ENCODE measurements at places on chromosomes 3 and 15.

- DNase-seq, result peak; percentile 46
Measured at GRCh38 chr3:30658328-30659052, 52.1 kb downstream of the TGFBR2 start.

DNA sequence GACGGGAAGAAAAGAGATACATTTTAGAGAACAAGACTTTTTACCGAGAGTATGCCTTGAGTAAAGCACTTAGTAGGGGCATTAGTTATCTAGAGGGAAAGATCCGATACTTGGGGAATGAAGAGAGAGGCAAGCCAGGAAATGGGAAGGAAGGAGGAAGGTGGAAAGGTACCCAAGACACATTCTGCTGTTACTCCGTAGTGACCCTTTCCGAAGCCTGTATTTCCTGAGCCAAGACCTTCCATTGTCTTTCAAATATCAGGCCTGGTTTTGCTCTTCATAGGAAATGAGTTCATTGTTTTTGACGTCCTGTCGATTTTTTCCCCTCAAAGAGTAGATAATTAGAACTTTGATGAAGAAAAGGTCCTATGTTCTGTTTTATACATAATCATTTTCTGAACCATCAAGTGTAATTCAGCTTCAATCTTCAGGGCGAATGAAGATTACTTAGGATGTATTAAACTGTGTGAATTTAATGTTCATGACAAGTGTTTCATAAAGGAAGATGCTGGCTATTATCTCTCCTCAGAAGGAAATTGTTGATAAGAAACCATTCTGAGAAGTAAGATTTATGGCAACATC, 95.7 kb downstream of the PPM1L start:
- no peak for DNase-seq

DNA sequence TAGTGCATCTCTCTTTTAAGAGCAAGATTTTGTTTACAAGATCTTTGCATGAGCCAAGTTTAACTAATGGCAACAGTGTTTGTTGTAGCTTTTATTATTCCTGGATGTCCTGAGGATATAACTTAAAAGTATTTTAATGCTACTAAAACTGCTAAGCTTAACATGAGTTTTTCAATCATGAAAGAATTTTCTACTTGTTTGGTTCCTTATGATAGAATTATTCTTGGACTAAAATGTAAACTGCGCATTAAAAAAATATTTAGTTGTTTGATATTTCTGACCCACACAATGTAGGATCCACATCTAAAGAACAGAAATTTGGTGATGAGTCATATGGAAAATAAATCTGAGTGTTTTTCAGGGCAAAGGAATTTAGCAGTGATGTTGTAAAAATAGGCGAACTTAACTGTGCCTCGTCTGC, 70.8 kb downstream of the RAP2B start:
- no peak for DNase-seq

DNA sequence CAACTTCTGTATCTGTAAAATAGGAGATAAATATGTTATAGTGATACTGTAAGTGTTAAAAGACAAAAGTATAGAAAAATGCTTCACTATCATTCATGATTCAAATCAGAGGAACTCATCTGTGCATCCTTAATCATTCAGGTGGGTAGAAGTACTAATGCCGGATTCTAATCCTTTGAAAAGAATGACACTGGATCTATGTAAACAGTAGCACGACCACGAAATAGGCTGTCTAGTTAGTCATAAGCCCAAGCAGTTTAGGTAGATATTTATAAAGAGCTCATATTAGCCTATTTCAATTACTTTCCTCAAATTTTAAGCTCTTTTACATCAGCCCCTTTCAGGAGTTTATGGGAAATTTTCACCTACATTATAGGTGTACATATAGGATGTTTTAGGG, 437.9 kb downstream of the SOX2 start:
- DNase-seq, result no peak

GRCh38 chr3:188389711-188390342, 235.9 kb downstream of the LPP start:
- no peak for DNase-seq

- no peak for DNase-seq
Measured at GRCh38 chr3:98518816-98519215, 3.9 kb downstream of the CLDND1 start.

DNA sequence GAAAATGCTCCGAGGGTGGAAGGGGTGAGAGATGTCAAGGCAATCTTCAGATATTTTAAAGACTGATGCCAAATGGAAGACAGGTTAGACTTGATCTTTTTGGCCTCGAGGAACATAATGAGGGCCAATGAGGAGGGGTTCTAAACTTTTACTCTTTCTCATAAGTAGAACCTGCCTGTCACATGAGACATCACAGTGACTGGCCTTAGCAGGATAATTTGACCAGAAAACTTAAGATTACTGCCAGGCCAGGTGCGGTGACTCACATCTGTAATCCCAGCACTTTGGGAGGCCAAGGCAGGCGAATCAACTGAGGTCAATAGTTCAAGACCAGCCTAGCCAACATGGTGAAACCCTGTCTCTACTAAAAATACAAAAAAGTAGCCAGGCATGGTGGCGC, 12.2 kb downstream of the TM4SF4 start:
- DNase-seq, result no peak

DNA sequence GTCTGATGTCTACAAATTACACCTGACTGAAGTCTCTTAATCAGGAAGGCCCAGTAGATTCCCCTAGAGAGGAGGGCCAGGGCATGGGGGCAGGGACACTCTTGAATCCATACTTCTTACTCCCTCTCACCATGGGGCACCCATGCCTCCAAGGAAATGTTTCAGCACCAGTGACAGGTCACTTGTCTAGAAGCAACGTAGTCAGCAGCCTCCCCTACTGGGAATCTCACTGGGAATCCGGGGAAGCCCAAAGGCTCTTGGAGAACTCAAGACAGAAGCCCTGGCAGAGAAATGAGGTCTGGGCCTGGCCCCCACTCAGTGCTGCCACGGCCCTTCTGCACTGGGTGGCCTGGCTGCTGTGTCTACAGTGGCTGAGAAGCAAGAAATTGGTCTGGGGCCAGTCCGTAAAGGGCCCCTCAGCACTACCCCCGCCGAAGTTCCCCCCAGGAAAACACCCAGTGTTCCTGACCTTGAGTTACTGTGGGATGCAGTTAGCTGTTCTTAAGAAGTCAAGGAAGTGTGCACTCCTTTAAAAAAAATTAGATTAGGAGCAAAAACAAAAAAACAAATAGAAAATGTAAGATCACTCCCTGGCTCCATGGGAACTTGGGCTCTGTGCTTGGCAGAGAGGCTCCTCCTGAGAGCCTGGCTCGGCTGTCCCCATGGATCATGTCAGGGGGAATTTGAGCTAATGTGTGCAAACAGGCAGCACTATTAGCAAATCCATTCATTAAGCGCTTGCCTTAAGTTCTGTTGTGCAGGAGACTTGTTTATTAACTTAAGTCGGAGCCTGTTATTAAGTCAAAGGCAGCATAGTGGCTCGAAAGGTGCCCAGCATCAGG, 5.4 kb upstream of the LINGO1 start:
- DNase-seq, result no peak

DNA sequence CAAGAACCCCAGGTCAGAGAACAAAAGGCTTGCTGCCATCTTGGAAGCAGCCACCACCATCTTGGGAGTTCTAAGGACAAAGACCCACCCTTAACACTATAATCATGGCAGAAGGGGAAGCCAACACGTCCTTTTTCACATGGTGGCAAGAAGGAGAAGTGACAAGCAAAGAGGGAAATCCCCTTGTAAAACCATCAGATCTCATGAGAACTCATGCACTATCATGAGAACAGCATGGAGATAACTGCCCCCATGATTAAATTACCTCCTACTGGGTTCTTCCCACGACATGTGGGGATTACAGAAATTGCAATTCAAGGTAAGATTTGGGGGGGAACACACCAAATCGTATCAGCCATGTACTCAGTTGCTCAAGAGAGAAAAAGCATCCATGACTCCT, 21.1 kb upstream of the GBE1 start:
- no peak for DNase-seq

- DNase-seq, result no peak
Measured at GRCh38 chr15:94683902-94684301, 452.5 kb downstream of the MCTP2 start.

- no peak for DNase-seq
Measured at GRCh38 chr3:10806006-10806405, 10.0 kb upstream of the SLC6A11 start.

GRCh38 chr15:91490211-91490610, 363.3 kb upstream of the SLCO3A1 start:
- no peak for DNase-seq

DNA sequence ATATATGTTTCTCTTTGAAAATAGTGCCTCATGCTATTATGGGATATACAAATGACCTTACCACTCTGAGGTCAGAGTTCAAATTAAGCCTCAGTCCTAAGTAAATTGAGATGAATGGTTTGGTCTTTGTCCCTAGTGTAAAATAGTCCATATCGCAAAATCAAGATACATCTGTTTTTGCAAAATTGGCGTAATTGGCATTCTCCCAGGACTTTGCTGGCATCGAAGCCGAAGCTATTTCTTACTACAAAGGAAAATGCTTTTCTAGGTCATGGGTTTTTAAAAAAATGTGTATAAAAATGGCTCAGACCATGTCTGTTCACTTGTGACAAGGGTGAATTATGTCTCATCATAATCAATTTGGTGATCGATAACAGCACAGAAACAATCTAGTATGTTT, 25.9 kb downstream of the ROBO2 start:
- no peak for DNase-seq

DNA sequence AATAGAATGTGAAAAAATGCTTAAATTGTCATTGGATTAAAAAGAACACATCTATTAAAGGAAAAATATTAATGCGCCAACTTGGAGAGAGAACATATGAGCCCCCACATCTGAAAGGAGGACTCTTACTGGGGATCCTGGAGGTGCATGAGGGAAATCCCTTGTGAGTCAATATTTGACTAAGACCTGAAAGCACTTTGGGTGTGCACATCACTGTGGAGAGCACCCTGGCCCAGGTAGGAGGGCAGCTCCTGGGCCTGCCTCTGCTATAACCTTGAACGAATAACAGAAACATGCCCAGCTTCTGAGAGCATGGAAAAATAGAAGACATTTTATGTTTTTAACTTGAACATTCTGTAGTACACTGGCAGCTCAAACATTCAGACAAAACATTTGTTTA, 199.8 kb downstream of the GAP43 start:
- DNase-seq, result no peak

DNA sequence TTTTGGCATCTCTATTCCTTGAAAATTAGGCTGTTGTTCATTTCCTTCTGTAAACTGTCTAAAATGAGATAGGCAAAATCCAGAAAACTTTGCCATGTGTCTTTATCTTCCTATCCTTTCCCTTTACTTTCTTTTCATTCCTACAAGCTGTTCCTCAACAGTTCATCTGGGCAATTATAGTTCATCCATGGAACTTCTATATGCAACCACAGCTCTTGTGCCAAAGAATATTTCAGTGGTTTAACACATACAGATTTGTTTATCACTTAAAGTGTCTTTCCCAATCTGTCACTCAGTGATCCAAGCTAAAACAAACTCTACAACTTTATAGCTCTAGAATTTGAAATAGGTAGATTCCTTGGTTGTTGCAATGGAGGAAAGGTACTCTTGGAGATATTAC, 230.3 kb upstream of the EPHA6 start:
- DNase-seq, result no peak

DNA sequence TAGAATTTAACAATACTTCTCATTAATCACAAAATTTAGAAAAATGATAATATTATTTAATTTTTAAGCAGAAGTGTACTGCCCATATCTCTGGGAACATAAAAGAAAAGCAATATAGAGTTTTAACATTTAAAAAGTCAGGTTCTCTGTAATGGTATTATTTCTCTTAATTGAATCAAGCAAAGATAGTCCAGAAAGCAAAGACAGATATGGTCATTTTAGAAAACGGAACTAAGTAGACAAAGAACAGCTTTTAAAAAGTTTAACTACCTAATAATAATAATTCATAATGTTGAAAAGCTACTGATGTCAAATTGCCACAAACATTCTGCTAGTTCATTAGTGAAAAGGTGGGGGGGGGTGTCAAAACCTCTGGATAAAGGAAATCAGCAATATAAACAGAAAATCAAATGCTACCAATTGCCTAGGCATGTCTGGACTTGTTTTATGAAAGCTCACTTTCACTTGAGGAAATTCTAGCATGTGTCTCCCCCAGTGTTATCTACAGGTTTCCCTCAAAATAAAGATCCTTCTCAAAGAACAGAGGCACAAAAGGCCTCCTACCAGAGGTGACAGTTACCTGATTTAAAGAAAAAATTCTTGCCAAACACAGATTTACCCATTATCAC, 1.7 kb downstream of the ZMAT3 start:
- no peak for DNase-seq

DNA sequence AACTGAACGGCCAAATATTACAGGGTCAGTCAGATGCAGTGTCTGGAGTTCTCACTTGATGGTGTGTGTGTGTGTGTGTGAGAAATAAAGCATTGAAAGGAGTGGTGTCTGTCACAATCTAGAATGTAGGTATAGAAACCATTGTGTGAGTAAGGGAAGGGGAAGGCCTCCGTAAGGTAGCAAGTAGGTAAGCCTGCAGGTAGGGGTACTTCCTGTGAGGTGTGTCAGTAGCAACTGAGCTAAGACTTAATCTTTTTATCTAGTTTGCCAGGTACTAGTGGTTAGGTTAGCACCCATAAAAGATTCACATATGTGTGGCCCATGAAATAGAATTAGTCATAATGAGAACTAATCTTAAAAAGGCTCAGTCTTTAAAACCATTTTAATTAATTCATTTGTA, 1517.8 kb downstream of the SI start:
- no peak for DNase-seq

GRCh38 chr3:152589644-152590043, 245.3 kb upstream of the P2RY1 start:
- no peak for DNase-seq

DNA sequence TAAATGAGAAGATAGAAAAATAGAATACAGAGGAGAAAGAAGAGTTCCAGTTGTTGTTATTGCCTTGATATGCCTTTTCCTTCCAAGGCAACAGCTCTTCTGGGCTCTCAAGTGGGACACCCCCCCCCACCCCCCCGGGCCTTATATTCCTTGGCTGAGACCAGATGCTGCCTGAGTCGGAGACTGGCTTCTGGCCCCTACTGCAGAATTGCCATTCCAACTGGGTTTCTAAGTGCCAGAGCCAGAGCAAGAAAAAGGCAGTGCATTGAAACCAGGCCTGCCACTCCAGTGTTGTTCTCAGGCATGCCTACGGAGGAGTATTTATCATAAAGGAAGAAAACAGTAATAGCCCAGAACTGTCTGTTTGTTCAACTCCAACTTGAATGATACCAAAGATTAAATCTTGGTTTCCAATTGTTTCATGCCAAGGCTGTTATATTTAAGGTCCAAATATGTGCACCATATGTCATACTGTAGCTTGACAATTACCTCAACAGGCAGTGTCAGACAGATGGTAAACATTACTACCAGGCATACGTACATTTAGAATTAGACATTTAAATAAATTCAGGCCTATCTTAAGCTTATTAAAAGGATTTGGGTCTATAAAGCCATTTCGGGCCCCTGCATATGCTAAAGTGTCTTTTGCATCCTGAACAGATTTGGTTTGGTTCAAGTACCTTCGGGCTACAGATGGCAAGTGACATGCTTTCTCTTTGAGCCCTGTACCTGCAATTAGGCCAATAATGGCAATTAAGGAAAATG, 209.9 kb upstream of the SEMA6D start:
- DNase-seq, result no peak

- no peak for DNase-seq
Measured at GRCh38 chr3:127041933-127042332, 59.0 kb downstream of the PLXNA1 start.

- peak; percentile 50 for DNase-seq
Measured at GRCh38 chr3:102229062-102229655, 205.7 kb upstream of the ZPLD1 start.

- no peak for DNase-seq
Measured at GRCh38 chr3:36688815-36689214, 75.5 kb downstream of the DCLK3 start.

- DNase-seq, result no peak
Measured at GRCh38 chr3:8780279-8780678, 10.9 kb upstream of the OXTR start.

Measured in HS-27A (cell line).